Fibroblast of skin of abdomen (primary cell): ENCODE measurements at places on chromosomes 4 and X.
A peak's percentile ranks its signal among the peaks of the same experiment; 100 is the strongest.

DNA sequence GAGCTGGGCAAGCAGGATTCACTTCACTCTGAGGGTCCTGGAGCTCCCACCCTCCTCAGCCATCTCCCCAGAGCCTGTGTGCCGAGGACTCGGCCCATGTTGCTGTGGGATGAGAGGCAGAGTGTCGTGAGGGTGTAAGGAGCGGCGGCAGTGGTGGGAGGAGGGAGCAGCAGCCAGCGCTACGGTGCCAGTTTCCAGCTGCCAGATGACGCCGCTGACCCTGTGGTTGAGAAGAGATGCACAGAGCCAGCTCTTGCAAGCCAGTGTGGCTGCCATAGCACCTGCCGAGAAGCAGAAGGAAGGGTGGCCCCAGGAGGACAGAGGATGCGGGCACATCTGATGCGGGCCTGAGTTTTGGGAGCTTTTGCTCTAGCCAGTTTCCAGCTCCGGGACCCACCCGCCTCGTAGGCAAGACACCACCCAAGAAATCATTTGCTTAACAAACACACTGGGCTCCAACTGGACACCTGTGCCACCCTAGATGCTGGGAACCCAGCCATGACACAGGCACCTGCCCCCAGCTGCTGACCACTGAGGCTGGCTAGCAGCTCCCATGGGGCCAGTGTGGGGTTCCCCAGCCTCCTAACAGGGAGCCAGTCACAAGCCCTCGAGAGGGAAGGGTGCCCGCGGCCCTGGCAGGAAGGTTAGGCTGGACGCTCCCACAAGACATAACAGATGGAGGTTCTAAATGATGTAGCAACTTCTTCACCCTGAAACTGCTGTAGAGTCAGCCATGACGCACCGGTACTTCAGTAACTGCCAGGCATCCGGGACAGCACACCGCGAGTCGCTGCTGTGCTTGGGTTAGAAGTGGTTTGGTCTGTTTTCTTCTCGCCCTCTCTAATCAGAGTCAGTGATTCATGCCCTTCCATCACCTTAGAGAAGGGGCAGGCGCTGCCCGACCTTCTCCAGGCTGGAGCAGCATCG lies 8.9 kb downstream of the MSANTD1 start:
- peak; percentile 39 for DNase-seq

GRCh38 chrX:16882169-16882568 lies 12.0 kb upstream of the RBBP7 start:
- DNase-seq, result peak; percentile 14

GRCh38 chr4:21155367-21155766 lies 455.1 kb downstream of the PACRGL start:
- no peak for DNase-seq

DNA sequence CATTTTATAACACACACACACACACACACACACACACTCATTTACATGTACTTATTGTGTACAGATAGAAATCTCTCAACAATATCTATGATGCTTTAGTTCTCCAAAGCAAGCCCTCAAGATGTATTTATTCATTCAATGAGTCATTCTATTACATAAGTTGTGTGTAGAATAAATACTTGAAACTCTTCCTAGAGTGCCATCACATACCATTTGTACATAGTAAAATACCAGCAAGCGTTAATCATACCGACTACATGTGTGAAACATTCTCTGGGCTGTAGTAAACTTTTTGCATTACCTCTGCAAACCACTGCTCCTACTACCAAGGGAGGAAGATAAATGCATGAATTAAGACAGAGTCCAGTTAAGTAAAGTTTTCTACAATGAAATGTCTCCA lies 70.9 kb downstream of the EPHA5 start:
- DNase-seq, result peak; percentile 76

DNA sequence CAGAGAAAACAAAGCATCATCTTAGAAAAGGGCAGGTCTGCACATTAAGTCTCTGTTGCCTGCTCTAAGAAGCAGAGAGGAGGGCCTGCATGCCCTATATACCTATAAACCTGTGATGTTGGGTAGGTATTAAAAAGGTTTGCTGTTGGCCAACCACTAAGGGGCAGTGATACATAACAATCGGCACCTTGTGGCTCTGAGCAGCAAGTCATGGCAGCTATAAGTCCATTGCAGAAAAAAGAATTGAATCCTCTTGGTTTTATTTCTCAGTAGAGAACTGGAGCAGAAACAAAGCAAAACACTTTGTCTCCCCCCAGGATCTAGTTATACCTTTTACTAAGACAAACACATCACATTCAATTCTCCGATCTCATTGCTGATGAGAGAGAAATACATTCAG lies 1364.4 kb downstream of the STIM2 start:
- DNase-seq, result peak; percentile 53

DNA sequence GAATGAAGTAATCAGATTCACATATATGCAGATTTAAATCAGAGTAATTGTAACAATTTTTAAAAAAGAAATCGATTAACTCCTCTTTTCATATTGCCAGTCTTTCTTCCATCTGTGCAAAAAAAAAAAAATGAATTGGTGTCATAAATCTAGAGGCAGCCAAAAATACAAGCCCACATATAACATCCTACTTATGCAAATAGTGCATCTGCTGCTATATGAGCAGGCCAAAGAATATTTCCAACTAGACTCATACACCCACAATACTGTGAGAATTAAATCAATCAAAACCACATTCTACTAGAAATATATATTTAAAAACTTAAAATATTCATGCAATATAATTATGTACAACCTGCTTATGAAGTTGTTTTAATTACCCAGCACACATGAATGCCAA lies 298.1 kb upstream of the TRAM1L1 start:
- no peak for DNase-seq

DNA sequence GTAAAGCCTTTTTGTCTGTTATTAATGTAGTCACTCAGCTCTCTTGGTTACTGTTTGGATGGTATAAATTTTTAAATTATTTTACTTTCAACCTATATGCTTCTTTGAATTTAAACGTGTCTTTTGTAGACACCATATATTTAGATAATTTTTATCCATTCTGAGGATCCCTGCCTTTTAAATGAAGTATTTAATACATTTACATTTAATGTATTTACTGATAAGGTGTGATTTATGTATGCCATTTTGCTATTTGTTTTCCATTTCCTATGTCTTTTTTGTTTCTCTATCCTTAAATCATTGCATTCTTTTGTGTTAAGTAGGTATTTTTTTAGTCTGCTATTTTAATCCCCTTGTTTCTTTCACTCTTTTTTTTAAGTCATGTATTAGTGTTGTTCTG lies 238.0 kb downstream of the RAB28 start:
- DNase-seq, result no peak

GRCh38 chrX:79592259-79592658 lies 225.1 kb upstream of the ITM2A start:
- no peak for DNase-seq

DNA sequence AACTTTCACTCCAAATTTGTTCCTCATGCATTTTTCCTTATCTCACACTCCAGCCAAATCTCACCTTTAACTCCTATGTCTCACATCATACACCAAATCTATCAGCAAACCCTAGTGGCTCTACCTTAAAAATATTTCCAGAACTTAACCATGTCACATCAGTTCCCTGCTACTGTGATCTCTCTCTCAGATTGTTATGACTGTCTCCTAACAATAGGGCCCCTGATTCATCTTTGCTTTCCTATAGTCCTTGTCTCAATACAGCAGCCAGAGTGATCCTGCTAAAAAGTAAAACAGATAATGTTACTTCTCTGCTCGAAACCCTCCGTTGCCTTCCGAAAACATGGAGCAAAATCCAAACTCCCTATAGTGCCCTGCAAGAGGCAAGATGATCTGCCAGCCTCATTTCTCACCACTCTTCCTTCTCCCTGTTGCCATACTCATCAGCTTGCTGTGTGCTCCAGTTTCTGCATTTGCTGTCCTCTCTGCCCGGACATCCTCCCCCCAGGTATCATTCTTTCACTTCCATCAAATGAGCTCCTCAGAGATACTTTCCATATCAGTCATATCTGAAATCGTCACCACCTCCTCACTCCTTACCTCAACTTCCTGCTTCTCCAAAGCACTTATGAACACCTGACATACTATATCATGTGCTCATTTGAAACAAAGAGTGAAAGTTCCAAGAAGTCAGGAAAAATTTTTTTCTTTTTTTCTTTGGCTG lies 293.4 kb upstream of the NR3C2 start:
- no peak for DNase-seq

DNA sequence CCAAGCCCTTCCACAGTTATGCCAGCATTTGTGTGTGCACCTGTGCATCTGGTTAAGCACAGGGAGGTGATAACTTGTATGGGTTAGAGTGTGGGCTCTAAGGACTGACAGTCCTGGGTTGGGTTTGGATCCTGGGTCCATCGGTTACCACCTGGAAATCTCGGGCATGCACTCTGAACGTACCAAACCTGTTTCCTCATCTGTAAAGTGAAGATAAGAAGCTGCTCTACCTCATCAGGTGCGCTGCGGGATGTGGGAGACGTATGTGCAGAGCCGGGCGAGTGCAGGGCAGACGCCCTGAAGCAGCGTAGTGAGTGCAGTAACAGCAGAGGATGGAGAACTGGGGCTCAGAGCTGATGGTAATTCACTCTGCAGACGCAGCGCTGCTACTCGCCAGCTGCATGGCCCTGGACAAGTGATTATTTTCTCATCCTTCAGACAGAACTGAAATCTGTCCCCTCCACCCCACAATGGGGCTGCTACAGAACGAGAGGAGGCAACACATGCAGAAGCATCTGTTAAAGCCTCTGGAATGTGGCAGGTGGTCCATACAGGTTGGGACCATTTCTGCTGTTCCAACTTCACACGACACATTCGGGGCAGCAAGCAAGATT lies 64.4 kb downstream of the HADH start:
- DNase-seq, result no peak

GRCh38 chr4:119139822-119140252 lies 4.2 kb downstream of the MYOZ2 start:
- DNase-seq, result no peak

GRCh38 chrX:119758731-119759247 lies 401 bp downstream of the SOWAHD start:
- no peak for DNase-seq

DNA sequence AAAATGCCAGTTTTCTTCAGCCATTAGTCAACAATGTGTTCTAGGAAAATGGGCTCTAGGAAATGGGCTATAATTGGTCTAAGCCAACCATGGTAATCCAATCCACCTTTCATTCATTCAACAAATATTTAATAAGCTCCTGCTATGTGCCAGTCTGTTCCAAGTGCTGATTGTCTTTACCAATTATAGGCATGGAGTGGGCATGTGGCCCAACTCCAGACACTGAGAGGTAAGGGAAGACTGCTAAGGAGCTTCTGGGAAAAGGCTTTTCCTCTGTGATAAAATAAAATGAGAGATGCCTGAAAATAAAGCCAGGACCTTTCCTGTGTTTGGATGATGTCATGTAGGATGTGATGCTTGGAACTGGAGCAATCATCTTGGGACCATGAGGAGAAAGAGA lies 43.3 kb downstream of the HOPX start:
- no peak for DNase-seq

GRCh38 chrX:110045421-110045820 lies 42.5 kb downstream of the TMEM164 start:
- no peak for DNase-seq

GRCh38 chr4:127709456-127709855 lies 20.7 kb upstream of the SLC25A31 start:
- DNase-seq, result no peak

DNA sequence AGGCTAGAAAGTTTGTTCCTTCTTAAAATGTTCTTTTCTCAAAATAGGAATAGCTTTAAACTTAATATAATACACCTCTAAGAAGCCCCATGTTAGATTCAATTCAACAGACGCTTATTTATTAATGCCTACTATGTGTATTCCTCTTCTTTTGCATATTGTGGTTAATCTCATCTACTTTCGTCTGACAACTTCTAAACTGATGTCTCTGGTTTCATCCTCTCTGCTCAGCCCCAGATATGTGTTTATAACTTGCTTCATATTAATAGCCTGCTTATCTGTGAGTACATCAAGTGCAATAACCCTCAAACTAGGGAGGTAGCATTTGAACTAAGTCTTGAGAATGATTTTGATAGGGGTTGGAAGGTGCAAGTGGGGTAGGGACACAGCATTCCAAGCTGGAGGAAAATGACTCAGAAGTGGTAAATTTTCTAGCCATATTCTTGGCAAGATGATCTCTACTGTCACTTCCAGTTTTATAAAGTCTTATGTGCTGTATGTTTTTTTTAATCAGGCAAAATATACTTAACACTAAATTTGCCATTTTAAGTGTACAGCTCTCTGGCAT lies 37.0 kb downstream of the STK26 start:
- DNase-seq, result peak; percentile 24

GRCh38 chrX:97846718-97847237 lies 963.1 kb downstream of the RPA4 start:
- no peak for DNase-seq

DNA sequence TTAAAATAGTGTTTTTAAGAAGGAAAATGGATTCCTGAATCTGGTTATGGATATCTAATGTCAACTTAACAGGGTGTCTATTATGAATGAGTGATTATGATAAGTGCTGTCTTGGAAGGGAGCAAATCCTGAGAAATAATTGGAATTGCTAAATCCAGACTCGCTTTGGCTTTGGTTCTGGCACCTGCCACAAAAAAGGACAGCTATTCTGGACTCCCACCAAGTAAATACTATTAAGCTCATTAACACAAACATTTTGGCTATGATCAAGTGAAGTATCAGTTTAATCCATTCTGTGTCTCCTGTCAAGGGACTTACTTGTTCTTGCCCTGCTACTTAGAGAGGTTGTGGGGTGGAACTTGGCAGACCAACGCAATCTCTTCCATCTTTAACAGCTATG lies 403.7 kb downstream of the CENPC start:
- no peak for DNase-seq

DNA sequence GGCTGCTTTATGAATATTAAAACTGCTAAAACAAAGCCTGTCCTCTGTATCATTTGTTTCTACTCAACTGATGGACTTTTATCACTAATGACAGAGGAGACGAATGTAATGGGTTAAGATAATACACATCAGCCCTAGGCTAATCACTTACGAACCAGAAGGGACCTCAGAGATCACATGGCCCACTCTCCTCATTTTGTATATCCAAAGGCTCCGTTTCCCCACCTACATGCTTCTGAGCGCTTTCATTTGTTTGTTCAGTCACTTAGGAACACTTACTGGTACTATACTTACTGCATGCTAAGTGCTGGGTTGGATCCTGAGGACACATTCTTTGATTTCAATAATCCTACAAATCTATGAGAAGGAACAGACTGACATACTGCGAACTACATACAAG lies 169.3 kb downstream of the CEP135 start:
- no peak for DNase-seq

- DNase-seq, result no peak
Observed at GRCh38 chrX:54182194-54182863, 725 bp downstream of the FAM120C start.
